ENCODE measurements at places on chromosomes 4 and X. TPM values are rescaled to one million over a fixed set of nuclear protein-coding genes. Genes with fewer than 3 reads are reported as not detected.

The VGLL1 gene
- not detected for polyA plus RNA-seq

The MTCP1 gene
- polyA plus RNA-seq = 1.8 TPM

DNA sequence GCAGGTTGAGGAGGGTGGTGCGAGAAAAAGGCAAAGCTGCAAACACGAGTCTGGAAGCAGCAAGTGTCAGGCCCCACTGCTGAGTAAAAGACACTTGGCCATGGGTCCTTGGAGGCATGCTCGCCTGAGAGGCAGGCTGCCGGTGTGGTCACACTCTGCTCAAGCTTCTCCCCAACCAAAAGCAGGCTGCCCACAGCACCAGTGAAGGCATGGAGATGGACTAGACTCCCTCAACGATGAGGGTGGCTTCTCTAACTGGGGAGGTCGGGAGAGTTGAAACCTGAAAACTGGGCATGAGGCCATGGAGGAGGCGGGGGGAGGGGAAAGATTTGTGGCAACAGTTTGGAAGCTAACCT, 86.5 kb downstream of the ATG4A start:
- no peak for DNase-seq

The GAGE1 gene
- polyA plus RNA-seq = not detected

DNA sequence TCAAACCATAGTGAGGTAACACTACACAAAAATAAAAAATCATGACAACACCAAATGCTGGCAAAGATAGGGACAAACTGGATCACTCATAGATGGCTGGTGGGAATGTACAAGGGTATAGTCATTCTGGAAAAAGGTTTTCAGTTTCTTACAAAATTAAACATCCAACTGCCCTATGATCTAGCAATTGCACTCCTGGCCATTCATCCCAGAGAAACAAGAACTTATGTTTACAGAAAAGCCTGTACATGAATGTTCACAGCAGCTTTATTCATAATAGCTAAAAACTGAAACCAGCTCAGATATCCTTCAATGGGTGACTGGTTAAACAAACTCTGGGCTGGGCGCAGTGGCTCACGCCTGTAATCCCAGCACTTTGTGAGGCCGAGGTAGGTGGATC, 43.3 kb downstream of the NYX start:
- no peak for DNase-seq

Data from endothelial cell of umbilical vein (primary cell).